ENCODE measurements at places on chromosomes 11 and 22.

GRCh38 chr11:20458905-20459632 lies 71.6 kb downstream of the PRMT3 start:
- no peak for DNase-seq

GRCh38 chr11:71284525-71285092 lies 32.2 kb upstream of the SHANK2 start:
- DNase-seq, result no peak

DNA sequence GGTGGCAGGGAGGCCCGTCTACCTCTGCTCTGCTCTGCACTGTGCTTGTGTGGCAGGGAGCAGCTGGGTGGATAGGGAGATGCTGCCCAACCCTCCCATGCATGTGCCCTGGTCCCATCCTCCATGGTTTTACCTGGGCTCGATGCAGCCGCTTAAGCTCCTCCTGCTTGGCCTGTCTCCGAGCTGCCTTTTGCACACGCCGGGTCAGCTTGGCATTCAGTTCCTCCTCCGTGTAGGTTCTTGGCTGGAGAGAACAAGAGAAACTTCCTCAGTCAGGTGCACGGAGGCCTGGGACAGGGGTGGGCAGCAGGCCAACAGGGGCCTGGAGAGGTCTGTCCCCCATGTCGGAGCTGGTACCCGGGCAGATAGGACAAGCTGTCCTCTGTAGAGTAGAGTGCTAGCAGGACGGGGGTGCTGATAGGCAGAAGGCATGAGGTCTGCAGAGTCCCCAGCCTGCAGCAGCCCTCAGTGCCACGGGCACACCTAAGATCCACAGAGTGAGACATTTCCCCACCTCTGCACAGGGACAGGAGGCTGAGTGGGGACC lies 36.4 kb upstream of the BID start:
- no peak for DNase-seq

DNA sequence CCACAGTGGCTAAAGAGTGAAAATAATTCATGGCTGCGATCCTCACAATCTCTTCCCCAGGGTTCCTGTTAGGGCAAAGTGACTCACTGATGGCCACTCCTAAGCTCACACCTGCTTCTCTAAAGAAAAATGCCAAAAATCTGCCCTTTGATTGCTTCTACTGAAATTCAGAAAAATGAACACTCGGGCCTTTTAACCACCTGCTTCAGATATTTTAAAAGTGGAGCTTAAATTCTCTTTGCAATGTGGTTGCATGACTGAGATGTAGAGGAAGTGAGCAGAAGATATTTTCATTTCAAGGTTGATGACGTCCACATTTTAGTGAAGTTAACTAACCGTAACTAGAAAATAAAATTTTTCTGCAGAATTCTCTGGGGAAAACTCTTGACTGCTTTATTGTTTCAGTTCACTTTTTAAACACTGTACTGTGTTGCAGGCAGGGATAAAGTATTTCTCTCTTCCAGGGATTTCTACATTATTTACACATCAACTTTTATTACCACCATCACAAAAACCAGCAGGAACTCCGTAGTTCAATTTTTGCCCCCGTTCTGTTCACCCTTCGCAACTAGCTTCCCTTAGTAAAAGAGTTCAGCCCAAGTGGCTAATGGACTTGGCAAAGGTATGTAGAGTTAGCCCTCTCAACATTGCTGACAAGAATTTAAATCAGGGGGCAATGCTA lies 8.5 kb downstream of the RAB30 start:
- DNase-seq, result no peak

- no peak for DNase-seq
Observed at GRCh38 chr11:131606811-131607335, 236.5 kb downstream of the NTM start.

GRCh38 chr22:19226428-19226827 lies 47.9 kb upstream of the SLC25A1 start:
- DNase-seq, result no peak

GRCh38 chr11:21931436-21932101 lies 261.3 kb upstream of the ANO5 start:
- DNase-seq, result no peak

DNA sequence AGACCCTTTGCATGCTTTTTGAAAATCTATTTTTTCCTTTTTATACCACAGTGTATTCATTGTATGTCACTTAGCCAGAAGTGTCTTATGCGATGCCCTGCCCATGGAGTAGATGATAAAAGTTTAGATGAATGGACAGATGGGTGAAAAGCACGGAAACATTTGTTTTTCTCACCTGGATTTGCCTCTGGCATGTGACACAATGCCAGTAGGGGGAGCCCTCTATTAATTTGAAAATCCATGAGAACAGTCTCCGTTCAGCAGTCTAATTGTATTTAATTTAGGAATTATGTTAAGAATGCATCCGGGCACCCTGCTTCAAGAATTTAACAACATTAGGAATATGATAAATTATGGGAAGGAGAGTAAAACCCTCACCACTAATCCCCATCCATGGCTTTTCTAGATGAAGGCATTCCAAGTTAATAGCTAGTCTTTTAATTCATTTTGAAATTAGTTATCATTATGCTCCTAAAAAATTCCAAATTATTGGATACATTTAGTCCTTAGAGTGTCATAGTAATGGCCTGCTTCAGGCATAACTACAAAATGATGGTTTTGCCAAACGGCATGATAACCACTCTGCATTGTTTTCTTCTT lies 55.3 kb upstream of the ALKBH3 start:
- DNase-seq, result no peak

GRCh38 chr22:20466659-20467379 lies 28.8 kb downstream of the KLHL22 start:
- DNase-seq, result no peak

- DNase-seq, result no peak
Observed at GRCh38 chr22:22691716-22692701, 47.6 kb downstream of the GGTLC2 start.

- DNase-seq, result no peak
Observed at GRCh38 chr22:40716116-40716515, 36.8 kb downstream of the MCHR1 start.

DNA sequence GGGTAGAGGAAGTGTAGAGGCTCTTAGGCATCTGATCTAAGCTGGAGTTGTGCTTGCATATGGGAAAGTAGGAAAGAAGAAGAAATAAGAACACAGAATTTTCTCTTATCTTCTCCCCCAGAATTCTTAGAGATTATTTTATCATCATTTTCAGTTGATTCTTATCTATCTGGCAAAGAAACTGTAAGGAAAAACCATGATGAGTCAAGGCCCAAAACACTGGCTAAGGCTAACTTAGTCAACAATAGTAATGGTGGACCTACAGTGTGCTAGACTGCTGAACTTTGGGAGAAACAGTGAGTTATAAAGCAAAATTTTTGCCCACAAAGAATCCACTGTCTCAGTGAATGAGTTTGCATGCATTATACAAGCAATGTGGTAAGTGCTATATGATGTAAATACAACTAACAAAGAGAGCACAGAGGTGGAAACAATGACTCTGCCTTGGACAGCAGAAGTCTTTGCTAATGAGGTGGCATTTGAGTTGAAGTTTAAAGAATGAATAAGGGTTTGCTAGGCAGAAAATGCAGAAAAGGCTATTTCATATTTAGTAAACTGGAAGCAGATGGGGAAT lies 344.5 kb upstream of the PLET1 start:
- no peak for DNase-seq

Data from retinal pigment epithelial cell (primary cell).